SK-N-MC (cell line): ENCODE measurements at places on chromosomes 12 and 14.

- no peak for DNase-seq
Measured at GRCh38 chr12:3207858-3208257, 130.7 kb downstream of the TSPAN9 start.

GRCh38 chr12:90166012-90166411 lies 457.4 kb upstream of the ATP2B1 start:
- DNase-seq = no peak

- DNase-seq = no peak
Measured at GRCh38 chr14:73198253-73198652, 39.1 kb upstream of the PAPLN start.

DNA sequence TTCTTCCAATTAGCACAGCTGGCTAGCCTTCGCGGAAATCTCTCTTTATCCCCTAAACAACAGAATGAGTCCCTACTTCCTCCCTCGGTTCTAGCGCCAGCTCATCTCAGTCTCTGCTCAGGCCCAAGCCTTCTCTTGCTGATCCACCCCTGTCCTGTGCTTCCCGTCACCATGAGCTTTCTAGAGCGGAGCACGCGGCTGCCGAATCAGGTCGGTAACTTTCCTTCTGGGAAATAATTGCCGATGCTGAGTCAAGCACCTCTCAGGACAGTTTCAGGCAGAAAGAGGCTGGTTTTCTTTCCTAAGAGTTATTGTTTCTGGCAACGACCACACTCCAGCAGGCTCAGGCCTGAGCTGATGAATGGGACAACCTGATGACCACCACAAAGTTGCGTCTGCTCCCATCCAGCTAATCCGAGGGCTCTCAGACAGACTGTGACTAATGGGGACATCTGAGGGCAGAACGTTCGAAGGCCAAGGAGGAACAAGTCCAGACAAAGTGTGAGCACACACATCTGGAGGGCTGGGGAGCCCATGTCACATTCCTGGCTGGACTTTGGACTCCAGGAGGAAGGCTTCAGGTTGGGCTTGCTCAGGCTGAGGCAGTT lies 13.6 kb upstream of the GPR68 start:
- no peak for DNase-seq

- no peak for DNase-seq
Measured at GRCh38 chr12:132395192-132395907, 66.0 kb upstream of the GALNT9 start.

DNA sequence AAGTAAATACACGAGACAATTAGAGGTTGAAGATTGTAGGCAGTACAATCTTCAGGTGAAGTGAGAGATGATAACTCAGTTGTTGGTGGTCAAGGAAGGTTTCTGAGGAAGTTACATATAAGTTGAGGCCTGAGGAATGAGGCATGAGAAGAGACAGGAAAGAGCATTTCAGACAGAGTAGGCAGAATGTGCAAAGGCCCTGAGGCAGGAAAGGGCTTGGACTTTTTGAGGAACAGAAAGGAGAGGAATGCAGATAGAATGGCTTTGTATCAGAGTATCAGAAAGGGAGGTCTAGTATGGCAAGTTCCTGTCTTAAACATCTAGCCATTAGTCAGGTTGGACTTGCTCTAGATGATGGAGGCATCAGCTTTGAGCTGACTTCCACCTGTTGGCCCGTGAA lies 122.5 kb downstream of the CAND1 start:
- no peak for DNase-seq

DNA sequence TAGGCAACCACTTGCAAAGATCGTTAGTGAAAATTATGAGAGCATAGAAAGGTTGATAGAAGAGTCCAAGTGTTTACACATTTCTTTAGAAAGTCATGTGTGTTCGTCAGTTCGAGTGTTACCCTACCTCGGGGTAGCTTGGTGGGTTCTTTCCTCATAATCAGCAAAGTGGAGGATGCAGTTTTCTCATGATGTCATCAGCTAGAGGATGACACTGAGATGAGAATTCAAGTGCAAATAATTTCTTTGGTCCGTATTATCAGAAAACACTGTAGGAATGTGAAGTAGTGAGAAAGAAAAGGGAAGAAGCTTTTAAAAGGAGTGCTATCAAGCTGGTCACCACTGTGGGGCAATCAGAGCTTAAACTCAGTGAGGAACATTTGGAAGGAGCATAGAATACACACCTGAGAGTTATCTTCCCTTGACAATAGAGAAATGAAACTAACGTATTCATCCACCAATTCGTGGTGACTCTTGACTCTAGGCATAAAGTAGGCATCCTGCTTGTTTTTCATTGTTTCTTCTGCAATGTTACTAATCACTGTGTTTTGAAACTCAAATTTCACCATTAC lies 1340.9 kb upstream of the TMEM132C start:
- DNase-seq = no peak

GRCh38 chr14:61455351-61455750 lies 134.0 kb downstream of the PRKCH start:
- no peak for DNase-seq

- no peak for DNase-seq
Measured at GRCh38 chr14:81313200-81313599, 86.9 kb downstream of the STON2 start.

GRCh38 chr14:44530475-44530874 lies 23.4 kb upstream of the FSCB start:
- no peak for DNase-seq

DNA sequence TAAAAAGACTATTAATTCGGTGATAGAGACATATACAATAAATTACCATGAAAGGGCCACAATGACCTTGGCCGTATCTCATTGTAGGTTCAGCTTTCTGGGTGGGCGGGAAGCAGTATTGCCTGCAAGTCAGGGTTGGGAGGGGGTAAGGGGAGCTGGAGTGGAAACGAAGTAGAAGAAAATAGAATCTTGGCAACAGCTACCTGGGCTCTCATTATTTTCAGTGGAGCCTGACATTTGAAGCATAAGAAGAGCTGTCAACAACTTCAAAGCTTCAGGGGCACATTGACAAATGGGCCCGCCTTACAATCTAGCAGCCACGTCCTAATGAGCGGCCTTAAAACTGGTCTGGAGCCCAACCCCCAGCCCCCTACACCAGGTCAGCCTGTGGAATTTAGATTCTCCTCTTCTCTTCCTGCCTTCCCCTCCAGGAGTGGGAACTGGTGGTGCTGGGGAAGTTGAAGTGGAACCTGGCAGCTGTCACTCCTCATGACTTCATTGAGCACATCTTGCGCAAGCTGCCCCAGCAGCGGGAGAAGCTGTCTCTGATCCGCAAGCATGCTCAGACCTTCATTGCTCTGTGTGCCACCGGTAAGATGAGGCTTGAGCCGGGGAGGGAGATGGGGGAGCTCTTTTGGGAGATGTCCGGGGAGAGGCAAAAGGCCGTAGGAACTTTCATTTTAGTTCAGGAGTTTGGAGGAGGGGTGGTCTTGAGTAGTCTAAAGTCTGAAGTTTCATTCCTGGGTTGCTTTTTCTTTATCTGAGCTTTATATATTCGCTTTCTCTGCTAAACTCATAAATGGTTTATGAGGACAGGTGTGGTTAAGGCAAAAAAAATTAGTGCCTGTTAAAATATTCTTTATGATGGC lies 5.0 kb downstream of the CCND2 start:
- DNase-seq = no peak

DNA sequence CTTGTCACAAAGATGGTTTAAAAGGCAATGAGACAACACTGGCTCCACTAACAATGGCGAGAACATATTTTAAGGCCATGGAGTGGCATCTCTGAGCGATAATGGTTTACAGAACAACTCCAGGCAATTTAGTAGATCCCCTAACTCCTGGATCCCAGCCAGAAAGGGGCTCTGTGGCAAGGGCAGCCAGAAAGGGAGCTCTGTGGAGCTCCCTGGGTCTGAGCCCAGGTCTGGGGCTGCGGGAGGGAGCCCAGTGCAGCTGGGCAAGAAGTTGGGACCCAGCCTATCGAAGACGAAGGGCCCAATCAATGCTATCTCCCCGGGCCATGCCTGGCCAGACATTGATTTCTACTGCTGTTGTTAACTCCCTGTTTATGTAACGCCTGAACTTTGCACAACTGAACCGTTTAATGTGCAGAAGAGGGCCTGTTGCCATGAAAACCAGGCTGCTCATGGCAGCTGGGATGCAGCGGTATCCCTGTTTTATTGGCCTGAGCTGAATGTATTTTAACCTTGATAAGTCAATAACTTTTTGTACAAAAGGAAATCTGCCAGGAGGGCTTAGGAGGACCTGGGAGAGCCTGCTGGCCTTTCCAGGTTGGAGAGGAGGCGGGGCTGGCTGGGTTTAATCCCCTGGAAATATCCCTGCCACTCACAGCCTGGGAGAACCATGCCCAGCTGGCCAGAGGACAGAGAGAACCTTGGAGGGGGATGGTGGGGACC lies 6.7 kb upstream of the FAM222A start:
- DNase-seq = no peak

GRCh38 chr14:88437658-88438057 lies 52.2 kb downstream of the SPATA7 start:
- DNase-seq = no peak

GRCh38 chr12:55044135-55044534 lies 24.4 kb downstream of the NEUROD4 start:
- DNase-seq = no peak
